ENCODE measurements at places on chromosomes 5 and 9.
A peak's percentile ranks its signal among the peaks of the same experiment; 100 is the strongest.

DNA sequence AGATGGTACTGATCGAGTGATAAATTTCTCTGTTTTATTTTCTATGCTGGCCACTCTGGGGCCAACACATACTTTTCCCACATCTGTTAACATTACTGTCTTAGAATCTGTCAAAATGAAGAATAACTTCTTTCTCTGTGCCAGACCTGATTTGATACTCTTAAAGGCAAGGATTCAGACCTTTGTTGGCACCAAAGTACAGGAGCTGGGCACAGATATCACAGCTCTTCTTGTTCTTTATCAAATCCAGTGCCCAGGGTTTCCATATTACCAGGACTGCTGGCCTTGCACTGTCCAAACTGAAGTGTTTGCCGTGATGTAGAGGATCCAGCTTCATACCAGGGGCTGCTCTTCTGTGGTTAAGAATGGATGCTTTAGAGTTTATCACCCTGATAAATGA is 20.9 kb downstream of the ZNF474 start:
- DNase-seq = no peak

GRCh38 chr5:178415353-178415752 is 174.8 kb downstream of the COL23A1 start:
- no peak for DNase-seq

DNA sequence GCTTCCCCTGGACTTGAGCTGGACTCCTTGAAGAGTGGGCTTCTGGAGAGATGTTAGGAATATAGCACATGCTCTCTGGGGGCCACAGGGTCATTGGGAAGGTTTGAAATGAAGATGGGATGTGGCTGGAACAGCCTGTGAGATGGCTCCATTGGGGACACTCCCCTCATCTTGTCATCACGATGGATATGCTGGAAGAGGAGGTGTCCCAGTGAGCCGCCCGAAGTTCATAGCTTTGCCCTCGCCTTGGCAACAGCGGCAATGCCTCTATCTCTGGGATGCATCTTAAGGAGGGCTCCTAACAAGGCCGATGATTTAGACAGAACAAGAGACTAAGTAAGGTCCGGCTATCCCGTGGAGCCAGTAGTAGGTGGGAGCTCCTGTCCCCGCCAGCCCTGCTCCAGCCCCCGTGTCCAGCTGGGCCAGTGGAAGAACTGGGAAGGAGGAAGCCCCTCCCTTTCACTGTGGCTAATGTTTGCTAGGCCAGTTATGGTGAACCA is 23.9 kb downstream of the AMBP start:
- DNase-seq = no peak

- DNase-seq = no peak
Observed at GRCh38 chr5:87132696-87133095, 135.0 kb upstream of the RASA1 start.

GRCh38 chr5:20353499-20353898 is 365.5 kb upstream of the CDH18 start:
- no peak for DNase-seq

- DNase-seq = no peak
Observed at GRCh38 chr5:65359981-65360380, 121.7 kb downstream of the ADAMTS6 start.

GRCh38 chr5:103458497-103459040 is 104.0 kb downstream of the NUDT12 start:
- no peak for DNase-seq

DNA sequence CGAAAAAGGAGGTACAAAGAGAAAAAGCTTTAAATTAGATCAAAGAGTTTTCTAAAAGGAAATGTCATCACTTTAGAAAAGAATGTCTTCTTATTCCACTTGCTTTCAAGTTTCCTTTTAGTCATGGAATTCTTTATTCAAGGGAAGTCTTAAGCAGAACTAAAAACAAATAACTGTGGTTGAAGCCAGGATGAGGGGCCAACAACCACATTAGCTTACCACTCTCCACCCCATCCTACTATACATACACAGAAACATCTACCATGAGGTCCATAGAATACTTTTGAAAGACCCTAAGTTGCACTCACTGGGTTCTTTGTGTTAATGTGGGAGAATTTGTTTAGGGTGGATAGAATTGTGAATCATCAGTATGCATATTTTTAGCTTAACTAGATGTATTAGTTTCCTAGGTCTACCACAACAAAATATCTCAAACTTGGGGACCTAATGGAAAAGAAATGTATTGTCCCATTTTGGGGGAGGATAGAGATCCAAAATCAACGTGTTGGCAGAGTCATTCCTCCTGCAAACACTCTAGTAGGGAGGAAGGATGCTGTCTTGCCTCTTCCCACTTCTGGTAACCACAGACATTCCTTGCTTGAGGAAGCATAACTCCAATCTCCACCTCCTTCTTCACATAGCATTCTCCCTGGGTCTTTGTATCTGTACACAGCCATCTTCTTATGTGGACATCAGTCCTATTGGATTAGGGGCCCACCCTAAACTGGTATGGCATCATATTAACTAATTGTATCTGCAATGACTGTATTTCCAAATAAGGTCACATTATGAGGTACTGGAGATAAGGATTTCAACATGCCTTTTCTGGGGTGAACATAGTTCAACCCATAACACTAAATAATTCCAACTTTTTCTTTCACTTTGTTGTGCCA is 239.4 kb downstream of the LURAP1L start:
- no peak for DNase-seq

DNA sequence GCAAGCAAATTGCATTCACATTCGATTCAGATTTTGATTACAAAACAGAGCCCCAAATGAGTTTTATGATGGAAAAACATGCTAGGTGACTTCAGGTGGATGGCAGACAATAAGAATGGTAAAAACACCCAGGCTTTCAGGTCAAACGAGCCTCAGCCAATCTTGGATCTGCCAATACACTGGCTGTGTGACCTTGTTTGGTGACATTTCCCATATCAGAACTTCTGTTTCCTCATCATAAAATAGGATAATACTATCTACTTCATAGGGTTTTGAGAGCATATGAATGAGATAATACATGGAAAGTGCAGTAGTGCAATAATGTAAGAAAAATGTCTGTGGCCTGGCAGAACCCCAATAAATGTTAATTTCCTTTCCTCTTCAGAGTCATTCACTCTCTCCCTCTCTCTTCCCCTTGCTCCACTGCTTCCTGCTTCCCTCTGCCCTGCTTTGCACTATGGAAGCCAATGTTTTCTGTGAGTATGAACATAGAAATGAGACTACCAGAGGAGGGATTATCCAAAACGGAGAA is 54.7 kb downstream of the SH3RF2 start:
- no peak for DNase-seq

DNA sequence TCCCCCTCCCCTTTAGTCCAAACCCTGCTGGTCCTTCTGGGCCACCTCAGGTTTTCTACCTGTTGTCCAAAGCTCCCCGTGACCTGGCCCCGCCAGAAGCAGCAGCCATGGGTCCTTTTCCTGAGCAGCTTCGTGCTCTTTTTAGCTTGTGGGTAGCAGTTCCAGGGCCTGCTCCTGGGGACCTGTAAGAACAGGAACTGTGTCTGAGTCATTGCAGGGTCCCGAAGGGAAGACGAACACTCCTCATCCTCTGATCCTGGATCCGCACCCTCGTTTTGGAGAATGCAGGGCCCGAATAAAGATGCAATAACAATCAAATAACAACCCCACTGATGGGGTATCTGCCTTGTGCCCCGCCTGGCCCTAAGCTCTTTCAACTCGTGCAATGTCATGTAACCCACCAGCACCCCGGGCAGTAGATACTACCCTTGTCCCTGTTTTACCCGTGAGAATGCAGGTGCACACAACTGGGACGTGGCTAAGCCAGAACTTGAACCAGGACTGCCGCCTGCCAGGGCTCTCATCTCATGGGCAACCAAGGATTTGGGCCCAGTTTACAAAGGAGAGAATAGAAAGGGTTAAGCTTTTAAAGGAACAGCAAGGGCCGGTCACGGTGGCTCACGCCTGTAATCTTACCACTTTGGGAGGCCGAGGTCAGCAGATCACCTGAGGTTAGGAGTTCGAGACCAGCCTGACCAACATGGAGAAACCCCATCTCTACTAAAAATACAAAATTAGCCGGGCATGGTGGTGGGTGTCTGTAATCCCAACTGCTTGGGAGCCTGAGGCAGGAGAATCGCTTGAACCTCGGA is 33.2 kb downstream of the NEK6 start:
- no peak for DNase-seq

GRCh38 chr9:85741095-85741874 is 469 bp downstream of the AGTPBP1 start:
- peak; percentile 12 for DNase-seq

All from GM19239 (cell line).